ENCODE measurements at places on chromosomes 5 and 9.

- DNase-seq: no peak
Observed at GRCh38 chr9:121098567-121099198, 23.9 kb downstream of the CNTRL start.

- no peak for DNase-seq
Observed at GRCh38 chr5:142816531-142817430, 46.6 kb downstream of the ARHGAP26 start.

GRCh38 chr5:150606476-150606875 is 34.0 kb upstream of the SYNPO start:
- DNase-seq: no peak

- no peak for DNase-seq
Observed at GRCh38 chr9:127092041-127092608, 30.3 kb downstream of the ANGPTL2 start.

GRCh38 chr9:98157372-98157771 is 35.1 kb downstream of the CORO2A start:
- DNase-seq: no peak

DNA sequence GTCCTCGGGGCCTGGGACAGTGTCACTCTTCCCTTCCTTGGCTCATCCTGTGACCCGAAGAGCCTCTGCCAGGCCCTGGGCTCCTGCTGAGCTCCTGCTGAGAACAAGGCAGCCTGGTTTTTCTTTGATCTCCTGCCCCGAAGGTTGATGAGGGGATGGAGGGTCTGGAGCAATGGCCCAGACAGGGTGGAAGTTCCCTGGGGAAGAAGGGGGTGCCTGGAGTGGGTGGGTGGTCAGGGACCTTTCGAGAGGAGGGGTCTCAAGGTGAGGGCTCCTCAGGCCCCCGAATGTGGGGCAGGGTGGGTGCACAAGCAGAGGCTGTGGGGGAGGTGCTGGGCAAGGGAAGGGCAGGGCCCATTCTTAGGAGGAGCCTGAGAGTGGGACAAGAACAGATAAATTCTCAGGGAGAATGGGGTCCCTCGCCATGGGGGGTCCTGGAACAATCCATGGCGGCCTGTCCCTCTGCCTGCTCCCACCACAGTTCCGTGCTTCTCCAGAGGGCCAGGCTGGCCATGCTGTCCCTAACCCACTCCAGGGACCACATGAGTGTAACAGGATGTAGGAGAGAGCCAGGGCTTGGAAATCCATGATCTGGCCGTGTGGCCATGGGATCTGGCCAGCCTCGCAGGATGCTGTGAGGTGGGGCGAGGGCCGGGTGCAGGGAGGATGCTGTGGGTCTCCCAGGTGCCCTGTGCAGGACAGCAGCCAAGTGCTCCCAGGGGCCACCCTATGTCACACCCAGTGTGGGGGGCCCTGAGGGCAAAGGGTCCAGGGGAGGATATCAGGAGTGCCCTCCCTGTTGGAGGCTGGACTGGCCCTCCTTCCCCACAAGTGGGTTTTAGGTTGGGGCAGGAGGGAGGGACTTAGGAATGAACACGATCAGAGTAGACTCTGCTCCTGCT is 128.5 kb upstream of the LPCAT1 start:
- no peak for DNase-seq

- DNase-seq: peak; percentile 18
Observed at GRCh38 chr5:33008751-33009418, 297.8 kb downstream of the NPR3 start.

GRCh38 chr5:3225201-3225960 is 370.3 kb upstream of the IRX1 start:
- DNase-seq: no peak

- DNase-seq: peak; percentile 22
Observed at GRCh38 chr5:132467287-132467984, 23.1 kb downstream of the IRF1 start.

DNA sequence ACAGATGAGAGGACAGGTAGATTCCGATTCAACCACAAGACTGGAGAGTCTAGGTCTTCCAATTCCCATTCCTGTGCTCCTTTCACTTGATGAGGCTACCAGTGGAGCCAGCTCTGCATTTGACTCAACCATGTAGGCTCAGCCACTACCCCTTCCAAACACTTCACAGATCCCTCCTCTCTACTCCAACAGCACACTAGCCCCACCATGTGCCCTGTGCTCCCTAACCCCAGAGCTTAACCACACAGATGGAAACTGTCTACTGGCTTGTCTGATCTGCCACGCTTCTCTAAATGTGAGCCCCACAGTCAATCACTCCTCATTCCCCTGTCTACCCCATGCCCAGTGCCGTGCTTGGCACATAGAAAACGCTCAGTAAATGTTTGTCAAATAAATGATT is 508.2 kb downstream of the CDK5RAP2 start:
- no peak for DNase-seq

DNA sequence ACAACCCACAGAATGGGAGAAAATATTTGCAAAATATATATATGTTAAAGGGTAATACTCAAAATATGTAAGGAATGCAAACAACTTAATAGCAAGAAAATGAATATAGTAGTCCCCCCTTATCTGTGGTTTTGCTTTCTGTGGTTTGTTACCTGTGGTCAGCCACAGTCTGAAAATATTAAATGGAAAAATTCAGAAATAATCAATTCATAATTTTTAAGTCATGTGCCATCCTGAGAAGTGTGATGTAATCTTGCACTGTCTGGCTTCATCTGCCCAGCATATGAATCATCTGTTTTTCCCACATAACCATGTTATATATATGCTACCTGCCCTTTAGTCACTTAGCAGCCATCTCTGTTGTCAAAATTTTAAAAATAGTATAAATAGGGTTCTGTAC is 11.7 kb downstream of the CER1 start:
- peak; percentile 65 for DNase-seq

- DNase-seq: peak; percentile 59
Observed at GRCh38 chr5:151557951-151558350, 33.2 kb downstream of the FAT2 start.

GRCh38 chr5:145787001-145787400 is 48.1 kb downstream of the PRELID2 start:
- peak; percentile 19 for DNase-seq

DNA sequence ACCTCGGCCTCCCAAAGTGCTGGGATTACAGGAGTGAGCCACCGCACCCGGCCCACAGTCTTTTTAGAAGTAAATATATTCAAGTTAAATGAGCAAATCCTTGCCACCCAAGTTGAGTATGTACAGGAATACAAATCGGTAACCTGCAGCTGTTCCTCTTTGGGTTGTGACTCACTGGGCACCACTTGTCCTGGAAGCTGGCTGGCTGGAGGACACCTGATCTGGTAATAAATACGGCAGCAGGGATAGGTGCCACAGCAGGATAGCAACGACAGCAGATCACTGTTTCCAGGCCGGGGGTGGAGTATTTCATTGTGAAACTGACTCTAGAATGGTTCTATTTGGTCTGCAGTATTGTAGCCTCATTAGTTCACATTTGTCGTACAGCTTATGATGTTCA is 35.7 kb upstream of the SLC36A2 start:
- DNase-seq: no peak

Measured in trophoblast cell (in vitro differentiated cells and primary cell).